Activated T-cell treated with anti-CD3 and anti-CD28 coated beads for 1 hour (primary cell): ENCODE measurements at places on chromosomes 5 and 9.

DNA sequence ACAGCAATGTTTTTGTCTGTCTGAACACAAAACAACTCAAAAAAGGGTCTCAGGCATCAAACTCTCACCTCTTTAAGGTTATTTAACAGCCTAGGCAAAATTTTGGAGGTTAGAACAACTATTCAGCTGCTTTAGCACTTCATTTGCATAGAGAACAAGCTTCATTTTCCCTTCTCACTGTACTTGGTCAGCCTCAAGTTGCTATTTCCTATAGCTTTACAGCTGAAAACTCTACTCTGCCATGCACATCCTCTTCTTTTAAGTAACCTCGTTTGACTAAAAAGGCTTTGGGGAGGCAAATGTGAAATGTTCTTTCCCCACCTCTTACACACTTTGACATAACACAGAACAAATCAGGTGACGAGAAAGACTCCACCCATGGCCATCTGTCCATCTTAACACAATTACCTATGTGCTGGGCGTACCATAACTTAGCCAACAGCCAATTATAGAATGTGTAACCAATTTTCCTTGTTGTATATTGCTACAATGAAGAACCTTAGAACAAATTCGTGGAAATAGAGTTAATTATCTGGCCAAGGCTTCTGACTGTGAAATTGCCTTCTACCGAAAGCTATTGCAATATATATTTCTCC is 195.7 kb downstream of the DCP2 start:
- no peak for DNase-seq

GRCh38 chr5:4203146-4203545 is 607.5 kb downstream of the IRX1 start:
- no peak for DNase-seq

DNA sequence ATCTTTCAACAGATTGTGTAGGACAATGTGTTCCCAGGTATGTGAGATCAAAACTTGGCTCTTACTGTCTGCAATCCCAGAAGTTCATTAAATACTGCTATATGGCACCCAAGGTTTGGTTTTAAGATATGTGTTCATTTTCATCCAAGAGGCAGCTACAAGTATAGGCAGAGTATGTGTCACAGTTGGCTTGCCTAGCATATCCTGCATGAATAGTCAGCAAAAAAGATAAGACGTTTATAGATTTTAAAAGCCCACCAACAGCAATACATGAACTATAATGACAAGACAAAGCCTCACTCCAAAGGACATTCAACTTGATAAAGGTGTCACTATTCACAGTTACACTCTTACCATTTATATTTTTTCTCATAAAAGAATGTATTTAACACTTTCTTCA is 99.1 kb downstream of the BNC2 start:
- no peak for DNase-seq

GRCh38 chr5:124262470-124262869 is 484.0 kb downstream of the ZNF608 start:
- no peak for DNase-seq

- no peak for DNase-seq
Measured at GRCh38 chr5:8363138-8363537, 494.2 kb downstream of the MTRR start.

DNA sequence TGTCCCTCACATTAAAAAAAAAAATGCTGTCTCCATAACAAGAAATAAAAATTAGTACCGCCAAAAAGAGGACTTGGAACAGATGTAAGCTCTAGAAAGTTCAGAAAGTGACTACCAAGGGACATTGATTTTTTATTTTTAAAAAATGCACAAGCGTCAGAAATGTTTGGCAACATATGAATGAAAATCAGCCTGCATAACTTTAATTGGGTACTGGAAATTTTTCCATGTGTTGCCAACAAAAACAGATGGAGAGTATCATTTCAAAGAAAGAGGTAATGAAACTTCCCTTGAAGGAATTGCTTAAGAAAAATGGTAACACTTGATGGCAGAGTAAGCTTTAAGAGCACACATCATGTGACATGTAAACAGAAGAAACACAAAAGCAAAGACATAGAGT is 47.2 kb downstream of the OR2K2 start:
- no peak for DNase-seq

DNA sequence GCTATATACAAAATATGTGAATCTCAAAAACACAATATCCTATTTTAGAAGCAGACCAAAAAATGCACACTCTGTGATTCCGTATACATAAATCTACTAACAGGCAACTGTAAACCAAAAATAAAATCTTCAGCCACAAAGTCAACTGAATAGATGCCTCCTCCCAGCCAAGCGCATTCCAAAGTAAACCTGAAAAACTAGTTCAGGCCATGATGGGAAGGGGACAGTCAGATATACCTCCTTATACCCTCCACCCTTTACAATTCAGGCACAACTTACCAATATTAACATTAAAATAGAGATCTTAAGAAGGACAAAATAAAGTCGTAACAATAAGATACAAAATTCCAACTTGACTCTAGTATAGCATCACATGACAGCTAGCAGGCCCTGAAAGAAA is 1604.5 kb upstream of the NUDT12 start:
- DNase-seq = no peak

GRCh38 chr9:28821240-28821639 is 1248.0 kb upstream of the C9orf72 start:
- no peak for DNase-seq

GRCh38 chr9:122145592-122145863 is 14.1 kb downstream of the NDUFA8 start:
- DNase-seq = no peak

- DNase-seq = no peak
Measured at GRCh38 chr5:45532826-45533624, 163.2 kb downstream of the HCN1 start.

- no peak for DNase-seq
Measured at GRCh38 chr9:1460143-1460769, 410.1 kb downstream of the DMRT2 start.

GRCh38 chr5:141650851-141651727 is at the start of gene FCHSD1:
Gene FCHSD1, minus strand, starts transcription at chr5:141651418. Its CDS starts 50 bp downstream, at chr5:141651368.
- DNase-seq = peak; percentile 75

DNA sequence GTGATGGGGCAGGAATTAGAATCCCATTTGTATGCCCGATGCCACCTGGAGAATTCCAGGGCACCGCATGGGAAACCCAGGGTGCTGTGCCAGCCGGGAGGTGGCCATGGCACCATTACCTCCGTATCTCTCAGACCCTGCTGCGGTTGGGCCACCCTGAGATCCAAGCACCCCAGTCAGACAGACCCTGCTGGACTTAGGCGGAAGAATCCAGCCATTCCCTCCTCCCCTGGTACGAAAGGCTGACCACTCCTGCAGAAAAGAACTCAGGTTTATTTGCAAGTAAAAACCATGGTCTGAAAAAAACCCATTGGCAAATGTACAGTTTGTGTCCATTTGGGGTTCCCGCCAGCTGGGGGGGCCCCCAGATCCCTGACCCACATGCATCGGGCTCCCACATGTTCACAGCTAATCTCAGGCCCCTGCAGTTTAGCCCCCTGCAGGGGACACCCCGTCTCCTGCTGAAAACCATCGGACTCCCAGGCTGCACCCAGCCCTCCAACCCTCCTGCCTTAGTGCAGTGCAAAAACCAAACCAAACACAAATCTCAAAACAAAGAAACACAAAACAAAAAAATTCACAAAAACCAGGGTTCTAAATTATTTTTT is 23.6 kb upstream of the SARDH start:
- no peak for DNase-seq

- no peak for DNase-seq
Measured at GRCh38 chr9:117622347-117622746, 81.9 kb upstream of the TLR4 start.

DNA sequence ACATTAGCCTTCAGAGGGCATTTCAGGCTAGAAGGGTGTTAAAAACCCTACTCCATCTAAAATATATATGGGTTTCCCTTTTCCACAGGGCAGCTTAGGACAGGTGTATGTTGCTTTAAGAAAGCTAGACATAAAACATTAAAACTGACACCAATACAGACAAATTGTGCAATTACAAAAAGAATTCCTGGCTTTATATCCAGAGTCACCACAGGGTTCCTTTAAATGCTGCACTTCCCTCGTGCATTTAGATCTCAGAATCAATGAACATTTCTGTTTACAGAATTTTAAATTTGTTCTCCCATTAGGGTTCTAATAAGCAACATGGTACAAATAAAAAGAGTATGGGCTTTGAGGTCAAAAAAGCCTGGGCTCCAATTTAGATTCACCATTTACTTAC is 170.2 kb downstream of the MAPKAP1 start:
- no peak for DNase-seq

DNA sequence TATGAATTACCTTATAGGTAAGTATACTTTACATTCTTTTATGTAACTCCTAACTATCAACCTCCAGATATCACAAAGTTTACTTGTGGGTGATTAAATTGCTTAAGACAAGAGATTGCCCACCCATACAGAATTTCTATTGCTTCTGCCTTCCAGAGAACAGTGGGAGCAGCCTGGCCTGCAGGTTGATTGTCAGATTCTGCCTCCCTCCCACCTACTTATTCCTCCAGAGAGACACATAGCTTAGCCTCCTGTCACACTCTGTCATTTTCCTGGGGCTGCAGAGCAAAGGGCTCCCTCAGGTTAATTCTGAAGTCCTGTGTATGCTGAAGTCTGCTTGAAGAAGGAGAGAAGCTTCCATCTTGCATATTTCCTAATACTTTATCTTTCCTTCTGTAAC is 48.5 kb upstream of the DHFR start:
- DNase-seq = no peak

- no peak for DNase-seq
Measured at GRCh38 chr5:129244478-129244877, 149.9 kb downstream of the ISOC1 start.

DNA sequence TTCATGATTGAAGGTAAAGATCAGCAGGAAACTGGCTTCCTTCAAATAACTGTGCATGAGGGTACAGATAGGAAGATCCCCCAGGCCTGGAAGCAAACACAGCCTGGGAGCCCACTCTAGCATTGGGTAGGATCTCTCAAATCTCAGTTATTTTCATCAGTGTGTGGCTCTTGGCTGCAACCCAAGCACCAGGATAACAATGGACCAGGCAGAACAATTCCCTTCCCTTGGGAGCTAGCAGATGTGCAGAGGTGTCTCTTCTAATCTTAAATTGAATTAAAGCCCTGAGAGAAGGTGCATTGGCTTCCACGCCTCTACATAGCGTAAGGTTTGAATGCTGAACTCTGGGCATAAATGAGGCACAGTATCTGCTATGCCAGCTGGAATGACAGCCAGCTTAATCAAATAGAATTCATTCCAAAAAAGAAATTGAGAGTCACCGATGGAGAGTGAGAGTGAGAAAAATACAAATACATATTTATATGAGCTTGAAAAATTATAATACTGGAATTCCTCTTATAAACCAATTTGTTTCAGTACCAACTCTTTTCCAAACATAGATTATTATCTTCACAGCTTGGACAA is 957.3 kb downstream of the CDH12 start:
- no peak for DNase-seq

- DNase-seq = no peak
Measured at GRCh38 chr5:10859393-10860195, 98.6 kb upstream of the DAP start.

- DNase-seq = no peak
Measured at GRCh38 chr5:2132497-2132847, 249.7 kb upstream of the IRX4 start.

GRCh38 chr5:76358-77169 is 15.4 kb upstream of the PLEKHG4B start:
- no peak for DNase-seq

DNA sequence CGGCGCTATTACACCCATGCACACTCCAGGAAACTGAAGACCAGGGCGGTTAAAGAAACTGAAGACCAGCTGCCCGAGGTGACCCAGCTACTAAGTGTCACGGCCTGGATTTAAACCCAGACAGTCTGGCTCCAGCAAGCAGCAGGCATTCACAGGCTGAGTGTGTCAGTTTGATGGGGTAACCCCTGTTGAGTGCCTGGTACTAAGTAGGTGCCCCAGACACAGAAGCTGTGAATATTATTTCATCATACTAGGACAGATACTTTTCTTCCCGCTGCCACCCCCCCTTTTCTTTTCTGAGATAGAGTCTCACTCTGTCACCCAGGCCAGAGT is 7.3 kb downstream of the ENG start:
- no peak for DNase-seq

- DNase-seq = no peak
Measured at GRCh38 chr9:21121079-21121478, 20.6 kb downstream of the IFNW1 start.

DNA sequence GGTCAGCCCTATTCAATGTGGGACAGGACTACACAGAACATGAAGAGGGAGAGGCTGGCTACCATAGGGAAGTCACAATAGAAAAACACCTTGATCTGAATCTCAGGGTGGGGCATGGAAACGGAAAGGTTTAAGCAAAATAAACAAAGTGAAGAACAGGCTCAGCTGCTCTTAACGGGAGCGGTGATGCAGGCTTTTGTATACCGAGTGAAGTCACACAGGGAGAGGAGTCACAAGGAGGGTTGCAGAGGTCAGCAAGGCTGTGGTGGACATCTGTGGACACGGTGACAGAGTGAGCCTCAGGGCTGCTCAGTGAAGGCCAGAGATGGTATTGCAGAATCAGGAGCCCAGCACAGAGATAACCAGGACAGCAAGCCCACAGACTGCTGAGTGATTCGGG is 30.6 kb upstream of the SEMA4D start:
- DNase-seq = no peak

DNA sequence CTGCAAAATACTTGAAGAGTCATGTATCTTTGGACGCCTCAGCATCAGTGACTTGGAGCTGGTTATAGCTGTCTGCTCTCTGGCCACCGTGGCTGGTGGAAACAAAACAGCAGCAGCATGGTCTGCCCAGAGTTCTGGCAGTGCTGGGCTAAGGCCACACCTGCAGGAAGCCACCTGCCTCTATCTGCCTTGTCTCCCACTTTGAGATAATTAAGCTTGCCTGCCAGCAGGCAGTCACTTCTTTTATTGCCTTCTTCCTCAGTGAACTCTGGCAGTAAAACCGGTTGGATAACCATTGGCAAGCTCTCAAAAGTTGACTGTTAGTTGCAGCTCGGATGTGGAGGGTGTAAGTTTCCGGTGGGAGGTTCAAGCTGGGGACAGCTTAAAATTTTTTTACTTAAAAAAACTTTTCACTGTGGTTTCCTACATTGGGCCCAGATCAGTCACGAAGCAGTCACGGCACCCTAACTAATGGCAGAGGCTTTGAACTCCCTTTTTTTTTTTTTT is 4.9 kb downstream of the SMIM3 start:
- peak; percentile 35 for DNase-seq
